Activated B cell treated with CpG ODN at 0.5 μM for 24 hours (primary cell): ENCODE measurements at places on chromosomes 12 and 14.

DNA sequence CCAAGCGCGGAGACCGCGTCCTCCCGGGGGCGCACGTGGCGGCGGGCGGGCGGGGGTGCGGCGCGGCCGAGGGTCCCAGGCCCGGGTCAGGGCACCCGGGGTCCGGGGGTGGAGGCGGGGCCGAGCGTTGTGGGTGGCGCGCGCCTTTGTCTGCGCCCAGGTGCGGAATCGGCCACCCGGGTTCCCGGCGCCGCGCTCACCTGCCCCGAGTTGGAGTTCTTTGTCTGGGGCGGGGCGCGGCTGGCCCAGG lies 50.1 kb downstream of the LRCOL1 start:
- H3K36me3 ChIP-seq, result peaks cover 9% of the 10 kb centered on the region
- no peak for DNase-seq

- no peak overlapping the region for H3K27ac ChIP-seq
- no peaks in the 10 kb centered on the region for H3K27me3 ChIP-seq
- no peaks in the 10 kb centered on the region for H3K36me3 ChIP-seq
- no peak for DNase-seq
- no peaks in the 10 kb centered on the region for H3K4me1 ChIP-seq
Observed at GRCh38 chr12:19032826-19033225, 96.7 kb upstream of the PLEKHA5 start.

- peaks cover 22% of the 10 kb centered on the region for H3K4me1 ChIP-seq
- H3K36me3 ChIP-seq, result no peaks in the 10 kb centered on the region
- H3K4me3 ChIP-seq, result peak within 1 kb of the TSS; percentile 87
- no peak for DNase-seq
- peaks cover 72% of the 10 kb centered on the region for H3K27me3 ChIP-seq
- H3K27ac ChIP-seq, result no peak within 1 kb of the TSS
Observed at GRCh38 chr14:60723907-60724618, at the start of gene SIX4. SIX4 (minus strand) TSS chr14:60724351; CDS start chr14:60724074, 277 bp downstream.

- peaks cover 66% of the 10 kb centered on the region for H3K36me3 ChIP-seq
- H3K4me1 ChIP-seq, result peaks cover 7% of the 10 kb centered on the region
- H3K27ac ChIP-seq, result no peak overlapping the region
- no peaks in the 10 kb centered on the region for H3K27me3 ChIP-seq
Observed at GRCh38 chr12:48092611-48093010, 13.3 kb downstream of the SENP1 start.

GRCh38 chr14:71521238-71522135 lies 410.7 kb upstream of the RGS6 start:
- H3K27ac ChIP-seq, result no peak overlapping the region
- DNase-seq, result no peak
- no peak overlapping the region for H3K4me3 ChIP-seq
- H3K36me3 ChIP-seq, result peaks cover 47% of the 10 kb centered on the region
- no peaks in the 10 kb centered on the region for H3K27me3 ChIP-seq
- H3K4me1 ChIP-seq, result peaks cover 25% of the 10 kb centered on the region

- H3K27ac ChIP-seq, result no peak overlapping the region
- no peak for DNase-seq
- no peaks in the 10 kb centered on the region for H3K27me3 ChIP-seq
- no peaks in the 10 kb centered on the region for H3K4me1 ChIP-seq
- no peaks in the 10 kb centered on the region for H3K36me3 ChIP-seq
Observed at GRCh38 chr12:19739195-19739776, 300.0 kb downstream of the AEBP2 start.

DNA sequence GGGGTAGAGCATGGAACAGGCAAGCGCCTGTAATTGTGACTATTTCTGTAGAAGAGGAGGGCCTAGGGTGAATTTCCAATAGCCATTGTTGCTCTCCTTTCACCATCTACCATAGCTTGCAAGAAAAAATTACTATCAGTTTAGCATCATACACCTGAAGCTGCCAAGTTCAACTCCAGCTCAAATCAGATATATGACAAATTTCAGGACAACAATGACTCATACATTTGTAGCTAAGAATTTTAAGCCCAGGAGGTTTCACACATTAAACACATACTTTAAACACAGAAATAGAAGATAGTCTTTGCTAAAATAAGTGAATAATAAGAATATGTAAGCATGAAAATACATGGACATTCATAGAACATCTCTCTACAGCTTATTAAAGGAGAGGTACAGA lies 17.6 kb upstream of the G2E3 start:
- H3K4me1 ChIP-seq, result no peaks in the 10 kb centered on the region
- no peaks in the 10 kb centered on the region for H3K36me3 ChIP-seq
- H3K27me3 ChIP-seq, result peaks cover 29% of the 10 kb centered on the region
- H3K27ac ChIP-seq, result no peak overlapping the region

DNA sequence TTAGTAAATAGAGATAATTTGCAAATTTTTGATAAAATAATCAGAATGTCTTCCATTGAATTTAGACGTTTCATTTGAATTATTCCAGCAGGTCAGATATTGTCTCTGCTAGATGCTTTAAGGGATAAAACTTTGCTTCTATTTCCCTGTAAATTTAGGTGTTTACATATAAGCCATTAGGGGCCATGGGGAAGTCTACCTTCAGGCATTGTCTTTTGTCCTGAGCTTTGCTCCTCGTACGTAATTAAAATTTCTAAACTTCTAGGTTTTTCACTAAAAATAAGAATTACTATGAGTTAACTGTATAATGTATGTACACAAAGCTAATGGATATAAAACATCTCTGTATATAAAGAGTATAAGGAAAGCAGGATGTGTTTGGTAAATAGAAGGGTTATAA lies 24.1 kb upstream of the CD69 start:
- H3K27me3 ChIP-seq, result no peaks in the 10 kb centered on the region
- no peak for DNase-seq
- H3K4me3 ChIP-seq, result no peak overlapping the region
- H3K27ac ChIP-seq, result no peak overlapping the region
- H3K36me3 ChIP-seq, result no peaks in the 10 kb centered on the region

GRCh38 chr12:52181746-52182145 lies 10.1 kb downstream of the KRT80 start:
- H3K27me3 ChIP-seq, result peaks cover 2% of the 10 kb centered on the region
- no peak overlapping the region for H3K27ac ChIP-seq
- H3K36me3 ChIP-seq, result no peaks in the 10 kb centered on the region
- H3K4me3 ChIP-seq, result no peak overlapping the region
- no peak for DNase-seq
- H3K4me1 ChIP-seq, result no peaks in the 10 kb centered on the region

DNA sequence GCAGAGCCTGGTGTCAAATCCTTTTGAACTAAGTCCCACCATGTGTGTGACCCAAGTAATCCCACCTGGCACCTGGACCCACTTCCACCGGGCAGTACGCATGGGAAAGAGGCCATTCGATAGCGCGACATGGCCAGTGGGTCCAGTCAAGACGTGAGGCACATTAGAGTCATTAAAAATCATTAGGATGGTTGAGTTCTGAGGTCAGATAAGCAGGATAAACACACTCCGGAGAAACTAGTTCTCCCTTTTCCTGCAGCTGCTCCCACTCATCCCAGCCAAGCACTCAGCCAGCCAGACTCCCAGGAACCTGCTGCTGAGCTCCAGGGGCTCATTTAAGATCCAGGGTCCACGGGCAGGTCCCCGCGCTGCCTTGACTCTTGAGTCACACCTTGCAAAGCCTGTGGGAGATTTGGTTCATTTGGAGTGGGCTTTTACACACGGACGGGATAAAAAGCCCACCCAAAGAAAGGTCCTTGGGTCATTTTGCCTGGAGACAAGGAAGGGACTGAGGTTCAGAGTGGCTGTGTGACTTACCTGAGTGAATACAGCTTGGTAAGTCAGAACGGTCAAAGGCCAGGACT lies 313.9 kb downstream of the BCL11B start:
- H3K36me3 ChIP-seq, result no peaks in the 10 kb centered on the region
- H3K4me1 ChIP-seq, result no peaks in the 10 kb centered on the region
- H3K27ac ChIP-seq, result no peak overlapping the region
- no peak for DNase-seq

- H3K27ac ChIP-seq, result no peak overlapping the region
- no peaks in the 10 kb centered on the region for H3K4me1 ChIP-seq
- no peak for DNase-seq
- H3K4me3 ChIP-seq, result no peak overlapping the region
Observed at GRCh38 chr14:24944800-24945199, 105.1 kb downstream of the STXBP6 start.
